ENCODE measurements at places on chromosomes 5 and 9.

GRCh38 chr5:95262933-95263660 is 21.8 kb downstream of the MCTP1 start:
- DNase-seq = no peak

GRCh38 chr9:126838055-126838811 is 22.2 kb upstream of the ZBTB34 start:
- DNase-seq = no peak

DNA sequence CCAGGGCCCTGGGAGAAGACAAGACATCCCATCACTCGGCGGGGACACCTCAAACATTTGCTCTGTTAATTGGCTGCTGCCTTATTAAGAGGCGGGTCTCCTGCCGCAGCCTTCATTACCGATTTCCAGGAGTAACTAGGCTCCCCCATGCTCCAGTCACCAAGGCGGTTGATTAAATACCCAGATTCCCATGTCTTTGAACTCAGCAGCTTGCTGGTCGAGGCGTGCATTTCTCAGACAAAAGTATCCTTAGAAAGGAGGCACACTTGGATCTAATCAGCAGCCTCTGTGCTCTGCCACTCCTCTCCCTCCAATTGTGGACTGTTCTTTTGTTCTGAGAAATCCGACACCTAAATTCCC is 228.8 kb downstream of the FSTL4 start:
- DNase-seq = no peak

- no peak for DNase-seq
Measured at GRCh38 chr5:74105126-74105780, 479.3 kb downstream of the ARHGEF28 start.

- DNase-seq = no peak
Measured at GRCh38 chr9:121811140-121811539, 159.7 kb downstream of the DAB2IP start.

GRCh38 chr9:116653348-116654058 is 33.6 kb upstream of the TRIM32 start:
- no peak for DNase-seq
